ENCODE measurements at places on chromosomes 5 and 9.

- DNase-seq: no peak
Observed at GRCh38 chr9:76453785-76454184, 5.2 kb upstream of the GCNT1 start.

GRCh38 chr5:18069790-18070189, 435.5 kb downstream of the TAF11L14 start:
- DNase-seq: no peak

DNA sequence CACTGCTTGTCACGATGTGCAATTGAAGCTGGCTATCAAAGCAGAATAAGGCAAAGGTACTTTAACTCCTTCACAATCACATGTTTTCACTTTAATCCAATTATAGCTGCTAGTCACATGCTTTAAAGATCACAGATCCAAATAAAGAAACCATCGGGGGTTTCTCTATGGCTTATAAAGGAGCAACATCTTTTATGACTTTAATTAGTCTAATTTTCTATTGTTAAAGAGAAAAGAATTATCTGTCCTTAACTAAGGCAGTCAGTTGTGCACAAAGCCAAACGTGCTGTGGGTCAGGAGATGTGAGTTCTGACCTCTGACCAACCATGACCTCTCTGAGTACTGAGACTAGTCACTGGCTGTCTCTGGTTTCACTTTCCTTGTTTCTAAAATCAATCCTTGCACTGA, 561.1 kb downstream of the RAB3C start:
- DNase-seq: no peak

DNA sequence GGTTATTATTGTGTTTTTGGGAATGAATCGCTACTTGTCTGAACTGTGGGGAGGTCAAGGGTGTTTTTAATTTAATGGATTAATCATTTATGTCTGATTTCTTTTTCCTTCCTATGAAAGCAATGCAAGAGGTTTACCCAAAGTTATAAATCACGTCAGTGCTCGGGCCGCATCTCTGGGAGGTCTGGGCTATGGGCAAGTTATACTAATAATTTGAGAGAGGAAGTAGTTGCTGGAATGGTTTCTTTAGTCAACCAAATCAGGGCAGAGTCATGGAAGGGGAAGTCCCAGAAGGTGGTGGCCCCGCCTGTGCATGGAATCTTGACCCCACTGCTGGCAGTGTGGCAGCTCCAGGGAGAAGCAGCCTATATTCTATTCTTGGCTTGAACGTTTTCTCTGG, 180.2 kb downstream of the HSPA4 start:
- DNase-seq: no peak

DNA sequence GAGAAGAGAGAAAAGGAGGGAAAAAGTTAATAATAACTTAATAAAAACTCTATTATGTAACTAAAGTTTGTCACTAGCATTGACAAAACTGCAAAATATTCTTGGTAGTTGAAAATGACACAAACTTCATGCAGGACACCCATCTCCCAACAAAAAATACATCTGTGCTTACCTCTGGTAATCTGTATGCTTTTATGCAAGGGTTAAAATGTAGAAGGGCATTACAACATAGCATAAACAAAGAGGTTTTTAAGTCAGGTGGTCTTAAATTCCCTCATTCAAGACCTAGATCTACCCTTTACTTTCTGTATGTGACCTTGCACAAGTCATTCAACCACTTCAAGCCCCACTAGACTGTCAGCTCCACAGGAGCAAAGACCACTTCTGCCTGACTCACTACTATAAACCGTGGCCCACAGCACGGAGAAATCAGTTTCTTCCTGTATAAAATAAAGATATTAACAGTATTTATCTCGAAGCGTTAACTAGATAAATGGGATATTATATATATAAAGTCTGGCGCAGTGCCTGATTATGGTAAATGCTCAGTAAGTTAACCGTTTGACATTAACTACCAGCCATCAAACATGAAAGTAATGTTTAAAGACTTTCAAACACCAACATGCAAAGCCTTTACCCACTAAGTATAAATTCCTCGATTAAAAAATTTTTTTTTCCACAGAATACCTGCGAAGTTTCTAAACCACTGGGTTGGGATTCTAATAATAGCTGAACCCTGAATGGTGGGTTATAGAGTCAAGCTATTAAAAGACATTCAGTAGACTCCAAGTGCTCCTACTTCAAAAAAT, 2.0 kb downstream of the FBXL17 start:
- DNase-seq: no peak

- no peak for DNase-seq
Observed at GRCh38 chr5:158516521-158516920, 583.2 kb downstream of the EBF1 start.

DNA sequence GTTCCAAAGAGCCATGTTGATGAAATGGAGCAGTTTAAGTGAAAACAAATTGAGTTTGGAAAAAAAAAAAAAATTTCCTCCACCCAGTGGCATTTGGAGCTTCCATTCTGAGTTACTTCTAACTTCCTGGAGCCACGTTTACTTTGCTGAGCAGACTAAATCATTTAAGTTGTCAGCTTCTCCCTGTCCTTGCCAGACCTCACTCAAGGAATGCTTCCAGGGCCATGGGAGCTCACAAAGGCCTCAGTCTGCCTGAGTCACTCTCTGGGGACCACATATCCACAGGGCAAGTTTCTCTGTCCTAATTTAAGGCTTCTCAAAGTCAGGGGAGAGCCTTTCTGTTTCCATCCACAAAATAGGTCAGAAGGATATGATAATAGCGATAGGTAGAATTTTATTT, 210.3 kb upstream of the TNC start:
- DNase-seq: no peak

DNA sequence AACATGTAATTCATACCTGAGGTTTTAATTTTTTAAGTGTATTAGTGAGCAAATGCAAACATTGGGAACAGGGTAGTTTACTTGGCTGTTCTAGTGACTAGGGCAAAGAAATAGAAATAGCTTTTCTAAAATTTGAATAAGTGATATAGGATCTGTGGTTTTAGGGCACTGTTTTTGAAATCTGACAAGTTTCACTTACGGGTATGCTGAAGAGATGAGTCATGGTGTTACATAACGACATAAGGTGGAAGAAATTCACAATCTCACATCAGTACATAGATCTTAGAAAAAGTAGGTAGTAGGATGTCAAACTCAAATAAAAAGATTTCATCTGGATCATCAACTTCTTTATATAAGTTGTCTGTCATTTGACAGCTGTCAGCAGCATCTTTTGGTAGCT, 772.3 kb downstream of the MAT2B start:
- DNase-seq: no peak

DNA sequence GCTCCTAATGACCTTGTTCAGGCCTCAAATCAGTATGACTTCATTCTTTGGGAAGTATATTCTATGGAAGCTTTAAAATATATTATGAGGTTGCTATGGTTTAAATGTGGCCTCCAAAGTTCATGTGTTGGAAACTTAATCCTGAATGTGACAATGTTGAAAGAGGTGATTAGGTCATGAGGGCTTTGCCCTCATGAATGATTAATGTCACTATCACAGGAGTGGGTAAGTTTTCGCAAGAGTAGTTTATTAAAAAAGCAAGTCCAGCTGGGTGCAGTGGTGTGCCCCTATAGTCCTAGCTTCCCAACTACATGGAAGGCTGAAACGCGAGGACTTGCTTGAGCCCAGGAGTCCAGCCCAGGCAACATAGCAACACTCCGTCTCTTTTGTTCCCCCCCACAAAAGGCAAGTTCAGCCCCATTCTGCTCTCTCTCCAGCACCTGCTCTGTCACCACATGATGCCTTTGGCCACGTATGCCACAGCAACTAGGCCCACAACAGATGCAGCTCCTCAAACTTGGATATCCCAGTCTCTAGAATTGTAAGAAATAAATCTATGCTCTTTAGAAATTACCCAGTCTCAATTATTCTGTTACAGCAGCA, 105.3 kb downstream of the SIL1 start:
- no peak for DNase-seq

DNA sequence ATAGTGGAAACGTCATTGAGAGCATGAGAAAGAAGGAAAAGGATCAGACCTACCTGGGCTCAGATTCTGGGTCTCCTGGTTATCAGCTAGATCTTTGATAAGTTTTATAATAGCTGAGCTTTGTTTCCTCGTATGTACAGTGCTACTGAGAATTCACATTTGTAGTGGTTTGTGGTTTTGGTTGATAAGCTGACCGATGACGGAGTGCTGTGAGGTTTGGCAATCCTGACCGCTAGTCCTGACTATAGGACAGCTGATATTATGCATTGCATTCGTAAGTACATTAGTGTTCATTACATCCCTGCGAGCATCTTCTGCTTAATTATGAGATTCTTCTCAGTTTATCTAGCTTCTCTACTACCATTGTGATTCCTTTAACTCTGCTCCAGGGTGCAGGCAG, 190.7 kb upstream of the SLC27A6 start:
- DNase-seq: no peak

- no peak for DNase-seq
Observed at GRCh38 chr9:74497748-74498620, 849 bp downstream of the RORB start.

DNA sequence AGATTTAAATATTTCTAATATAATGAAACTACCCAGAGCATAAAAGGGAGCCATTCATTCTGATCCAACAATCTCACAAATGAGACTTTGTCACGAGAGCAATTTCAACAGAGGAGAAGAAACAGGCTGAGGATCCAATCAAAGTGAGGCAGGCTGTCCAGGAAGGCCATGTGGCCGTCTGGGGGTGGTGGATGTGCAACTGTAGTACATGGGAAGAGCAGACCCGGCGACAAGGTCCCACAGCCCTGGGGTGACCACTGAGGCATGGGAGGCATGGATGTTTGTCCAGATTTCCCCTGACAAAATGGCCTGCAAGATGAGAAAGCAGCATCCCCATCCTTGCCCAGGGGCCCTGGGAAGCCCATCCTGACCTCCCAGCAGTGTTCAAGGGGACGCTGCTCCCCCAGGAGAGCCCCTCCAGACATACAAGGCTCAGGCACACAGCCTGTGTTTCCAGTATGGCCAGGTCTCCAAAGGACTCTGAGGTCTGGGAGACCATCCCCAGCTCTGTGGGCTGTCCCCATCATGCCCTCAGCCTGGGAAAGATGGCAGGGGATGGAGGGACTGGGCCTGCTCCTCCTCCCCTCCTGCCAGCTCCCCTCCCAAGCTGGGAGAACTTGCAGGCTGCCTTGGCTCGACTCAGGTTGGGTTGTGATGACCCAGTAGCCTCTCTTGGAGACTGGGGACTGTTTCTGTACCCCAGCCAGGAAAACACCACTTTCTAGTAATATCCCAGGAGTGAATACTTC, 27.5 kb upstream of the FCN2 start:
- no peak for DNase-seq

GRCh38 chr9:2717385-2717784, at the start of gene KCNV2:
TSS of gene KCNV2 (plus strand) at chr9:2717510. CDS start at chr9:2717740, 230 bp downstream.
- DNase-seq: no peak

DNA sequence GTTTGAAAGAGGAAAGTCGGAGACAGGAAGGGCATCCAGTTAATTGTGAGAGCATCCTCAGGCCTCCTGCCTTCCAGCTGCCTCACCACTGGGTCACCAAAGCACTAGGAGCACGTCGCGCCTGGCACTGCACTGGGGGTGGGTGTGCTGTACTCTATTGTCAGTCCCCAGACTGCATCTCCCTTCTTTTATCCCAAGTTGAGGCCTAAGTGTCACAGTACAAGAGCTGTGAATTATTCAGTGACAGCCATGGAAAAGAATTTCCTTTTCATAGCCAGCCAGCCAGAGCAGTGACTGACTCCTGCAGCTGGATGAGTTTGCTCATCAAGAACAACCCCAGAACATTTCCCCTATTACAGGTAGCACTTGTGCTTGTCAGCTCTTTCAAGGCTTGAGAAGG, 16.3 kb downstream of the CLTA start:
- no peak for DNase-seq

GRCh38 chr5:31990701-31991110, 183.4 kb downstream of the GOLPH3 start:
- no peak for DNase-seq

DNA sequence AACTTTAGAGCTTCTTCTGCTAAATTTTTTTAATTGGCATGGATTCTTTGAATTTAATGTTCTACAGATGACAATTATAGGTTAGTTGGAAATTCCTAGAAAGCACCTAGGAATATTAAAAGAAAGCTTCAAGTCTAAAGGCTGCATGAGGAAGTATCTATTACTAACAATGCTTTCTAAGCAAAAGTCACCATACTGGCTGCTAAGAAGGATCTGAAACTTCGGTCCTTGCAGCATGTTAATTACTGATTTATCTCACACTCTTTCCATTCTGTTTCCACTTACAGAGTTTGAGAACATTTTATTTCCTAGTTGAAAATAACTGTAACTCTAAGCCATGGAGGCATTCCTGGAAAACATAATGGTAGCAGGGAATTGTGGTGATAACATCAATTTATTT, 8.4 kb downstream of the SEMA6A start:
- no peak for DNase-seq

DNA sequence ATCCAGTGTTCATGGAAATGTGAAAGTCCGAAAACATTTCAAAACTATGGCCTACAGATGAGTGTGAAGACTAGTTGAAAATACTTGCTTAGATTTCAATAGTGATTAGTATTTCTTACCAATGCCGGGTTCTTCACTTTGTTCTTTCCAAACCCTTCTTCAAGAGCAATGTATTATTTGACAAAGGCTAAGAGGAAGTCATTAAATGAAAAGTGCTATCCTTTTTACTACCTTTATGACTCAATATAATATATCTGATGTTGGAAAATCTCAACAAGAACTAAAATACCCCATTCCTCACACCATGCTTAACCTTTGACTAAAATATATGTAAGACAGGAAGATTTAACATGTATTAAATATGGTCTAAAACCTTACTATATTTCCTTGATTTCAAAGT, 6.7 kb upstream of the MIER3 start:
- DNase-seq: no peak

- no peak for DNase-seq
Observed at GRCh38 chr5:169421677-169422076, 120.7 kb upstream of the SLIT3 start.

GRCh38 chr9:31574006-31574765, 810.3 kb upstream of the ACO1 start:
- no peak for DNase-seq

All from NCI-H2081 treated with DMSO at 0.1 percent for 48 hours (cell line).